ENCODE measurements at places on chromosomes 2 and 18.

DNA sequence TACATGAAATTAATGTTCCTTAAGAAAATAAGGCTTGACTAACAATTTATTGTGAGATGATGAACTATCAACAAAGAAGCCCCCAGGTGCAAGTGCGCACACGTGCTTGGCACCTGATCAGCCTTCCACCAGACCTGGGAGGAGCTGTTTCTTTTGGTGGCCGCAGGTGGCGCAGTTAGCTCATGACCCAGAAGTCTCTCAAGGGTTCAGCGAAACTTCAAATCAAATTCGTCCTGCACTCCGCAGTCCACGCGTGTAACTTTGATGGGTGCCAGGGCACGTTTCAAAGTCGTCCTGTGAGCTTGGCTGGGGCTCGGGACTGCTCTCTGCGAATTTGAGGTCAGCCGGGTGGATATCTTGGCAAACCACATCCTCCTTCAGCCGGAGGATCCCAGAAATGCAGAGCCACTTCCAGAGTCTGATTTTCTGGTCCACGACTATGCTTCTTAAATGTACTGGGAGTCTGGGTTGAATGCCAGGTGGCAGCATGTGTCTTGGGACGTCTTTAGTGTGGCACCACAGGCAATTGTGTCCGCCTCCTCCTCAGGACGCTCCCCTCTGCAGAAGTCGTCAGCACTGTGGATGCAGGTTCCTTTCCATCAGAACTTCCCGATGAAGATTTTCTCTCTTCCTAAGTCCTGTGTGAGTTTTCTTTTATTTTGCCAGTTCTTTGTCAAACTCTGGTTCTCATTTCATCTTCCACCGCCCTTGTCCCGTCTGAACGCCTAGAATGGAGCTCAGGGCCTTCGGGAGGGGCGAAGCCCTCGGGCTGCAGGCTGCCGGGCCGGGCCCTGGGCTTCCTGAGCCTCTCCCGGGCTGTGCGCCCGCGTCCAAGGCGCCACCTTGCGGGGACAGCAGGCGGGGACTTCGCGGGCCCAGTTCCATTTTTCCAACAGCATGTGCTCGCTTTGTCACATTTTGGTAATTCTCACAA, 61.3 kb upstream of the RAPGEF4 start:
- peak; percentile 13 for DNase-seq

DNA sequence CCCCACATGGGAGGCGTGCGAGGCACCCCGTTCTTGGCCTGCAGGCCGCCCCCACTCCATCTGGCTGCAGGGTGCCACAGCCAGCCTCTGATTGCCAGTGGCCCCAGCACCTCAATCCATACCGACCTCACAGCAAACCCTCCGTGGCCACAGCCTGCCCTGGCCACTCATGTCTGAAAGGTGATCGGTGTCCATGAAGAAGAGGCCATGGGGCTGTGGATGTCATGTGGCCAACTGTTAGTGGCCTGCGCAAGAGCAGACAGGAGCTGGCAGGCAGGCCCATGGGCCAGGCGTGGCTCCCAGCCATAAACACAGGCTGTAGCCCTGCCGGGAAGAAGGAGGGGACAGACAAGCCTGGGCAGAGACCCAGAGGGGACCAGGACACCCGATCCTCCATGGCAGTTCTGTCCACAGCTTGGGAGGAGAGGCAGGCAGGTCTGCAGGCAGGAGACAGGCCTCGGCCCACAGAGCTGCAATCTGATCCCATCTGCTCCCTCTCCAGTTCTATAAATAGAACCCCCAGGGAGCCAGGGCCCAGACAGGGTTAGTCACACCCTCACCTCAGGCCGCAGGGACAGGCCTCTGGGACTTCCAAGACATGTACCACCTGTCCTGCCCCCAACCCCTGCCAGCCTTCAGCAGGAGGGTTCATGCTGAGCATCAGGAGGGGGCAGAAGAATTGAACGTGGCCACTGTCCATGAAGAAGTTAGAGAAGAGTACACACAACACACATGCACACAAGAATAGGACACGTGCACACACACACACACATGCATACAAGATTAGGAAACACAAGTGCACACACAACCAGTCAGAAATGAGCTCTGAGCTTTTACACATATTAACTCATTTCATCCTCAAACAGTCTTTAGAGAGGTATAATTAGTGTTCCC, 16.9 kb downstream of the STEAP3 start:
- no peak for DNase-seq

GRCh38 chr2:75456111-75456510, 104.6 kb downstream of the EVA1A start:
- DNase-seq: no peak

DNA sequence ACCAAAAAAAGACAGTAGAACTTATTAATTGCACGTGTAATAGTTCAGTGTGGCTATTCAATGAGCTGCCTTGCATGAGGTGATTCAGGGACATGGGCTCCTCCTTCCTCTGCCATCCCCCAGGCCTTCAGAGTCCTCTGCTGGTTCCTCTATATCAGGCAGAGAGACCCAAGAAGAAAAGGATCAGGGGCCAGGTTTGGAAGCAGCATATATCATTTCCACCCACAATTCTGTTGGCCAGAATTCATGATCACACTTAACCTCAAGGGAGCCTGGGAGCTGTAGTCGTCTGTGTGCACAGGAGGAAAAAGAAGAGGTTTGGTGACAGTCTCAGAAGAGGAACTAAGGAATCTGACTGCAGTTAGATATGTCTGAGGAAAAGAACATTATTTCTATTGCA, 114.0 kb upstream of the GLS start:
- DNase-seq: no peak

DNA sequence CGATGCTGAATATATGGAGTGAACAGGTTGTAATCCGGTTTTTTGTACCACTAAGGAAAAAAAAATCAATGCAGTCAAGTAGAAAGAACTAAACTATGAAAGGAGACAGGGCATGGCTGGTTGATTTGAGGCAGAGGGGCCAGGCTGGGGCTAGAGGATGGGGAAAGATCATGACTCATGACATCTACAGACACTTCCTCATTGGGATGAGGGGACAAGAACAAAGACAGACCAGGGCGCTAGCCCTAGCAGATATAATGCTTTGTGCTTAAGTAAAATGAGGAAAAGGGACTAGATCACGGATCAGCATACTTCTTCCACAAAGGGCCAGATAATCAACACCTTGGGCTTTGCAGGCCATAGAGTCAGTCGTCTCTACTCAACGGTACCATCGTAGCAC, 55.8 kb downstream of the ST6GAL2 start:
- no peak for DNase-seq

DNA sequence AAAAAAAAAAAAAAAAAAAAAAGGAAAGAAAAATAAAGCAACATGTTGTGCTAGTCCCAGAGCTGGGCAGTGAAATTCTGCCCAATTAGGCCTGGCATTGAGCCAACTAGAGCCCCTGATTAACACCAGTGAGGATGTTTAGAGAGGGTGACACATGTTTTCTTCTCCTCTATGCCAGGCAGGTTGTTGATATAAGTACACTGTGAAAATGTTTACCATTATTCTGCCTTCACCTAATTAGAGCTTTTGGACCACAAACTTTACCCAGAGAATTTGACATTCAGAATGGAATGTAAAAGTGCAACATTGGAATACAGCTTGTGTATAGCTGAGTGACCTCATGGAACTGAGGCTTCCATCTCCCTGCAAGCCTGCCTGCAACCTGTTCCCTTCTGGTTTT, 95.9 kb upstream of the MSH2 start:
- no peak for DNase-seq

DNA sequence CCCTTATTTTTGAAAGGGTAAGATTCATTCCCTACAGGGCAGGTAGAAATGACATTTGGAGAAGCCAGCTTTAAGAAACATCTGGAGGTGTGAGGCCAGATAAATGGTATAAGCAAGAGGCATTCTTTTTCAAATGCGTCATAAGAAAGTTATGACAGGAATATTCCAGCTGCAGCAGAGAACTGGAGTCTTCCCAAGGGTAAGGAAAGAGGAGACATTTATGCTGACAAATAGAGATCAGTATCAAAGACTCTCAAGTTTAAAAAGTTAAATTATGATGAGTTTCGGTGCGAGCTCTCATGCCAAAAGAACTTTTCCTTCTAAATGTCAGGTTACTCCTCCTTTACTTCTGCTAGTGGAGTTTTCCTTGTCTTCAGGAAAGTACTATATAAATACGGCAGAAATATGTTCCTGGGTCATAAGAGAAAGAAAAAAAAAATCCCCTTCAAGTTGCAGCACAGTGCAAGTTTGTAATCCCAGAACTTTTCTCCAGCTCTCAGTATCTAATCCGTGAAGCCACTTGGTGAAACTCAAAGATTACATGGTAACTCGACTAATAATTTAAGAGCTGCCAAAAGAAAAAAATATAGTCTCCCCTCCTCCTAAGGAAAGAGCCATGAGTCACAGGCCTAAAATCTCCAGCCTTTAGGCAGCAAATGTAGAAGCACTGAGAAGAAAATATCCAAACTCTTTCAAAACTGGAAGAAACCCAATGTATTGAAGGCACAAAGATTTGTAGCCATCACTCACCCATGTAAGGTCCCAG, 428.1 kb downstream of the MEIS1 start:
- no peak for DNase-seq

DNA sequence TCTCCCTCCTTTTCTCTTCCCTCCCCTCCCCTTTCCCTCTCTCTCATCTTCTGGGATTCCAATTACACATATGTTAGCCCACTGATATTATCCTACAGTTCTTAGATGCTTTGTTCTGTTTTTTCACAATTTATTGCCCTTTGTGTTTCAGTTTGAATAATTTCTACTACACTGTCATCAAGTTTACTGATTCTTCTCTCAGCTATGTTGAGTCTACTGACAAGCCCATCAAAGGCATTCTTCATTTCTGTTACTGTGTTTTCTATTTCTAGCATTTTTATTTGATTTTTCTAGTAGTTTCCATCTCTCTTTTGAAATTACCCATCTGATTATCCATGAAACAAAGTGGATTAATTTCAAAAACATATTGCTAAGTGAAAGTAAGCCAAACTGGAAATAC, 219.6 kb downstream of the TNS1 start:
- DNase-seq: no peak

- DNase-seq: peak; percentile 53
Measured at GRCh38 chr2:239927424-239927981, 97.6 kb downstream of the NDUFA10 start.

- no peak for DNase-seq
Measured at GRCh38 chr2:128798502-128799283, 480.0 kb upstream of the HS6ST1 start.

- no peak for DNase-seq
Measured at GRCh38 chr2:113278073-113278741, 514 bp downstream of the PAX8 start.

DNA sequence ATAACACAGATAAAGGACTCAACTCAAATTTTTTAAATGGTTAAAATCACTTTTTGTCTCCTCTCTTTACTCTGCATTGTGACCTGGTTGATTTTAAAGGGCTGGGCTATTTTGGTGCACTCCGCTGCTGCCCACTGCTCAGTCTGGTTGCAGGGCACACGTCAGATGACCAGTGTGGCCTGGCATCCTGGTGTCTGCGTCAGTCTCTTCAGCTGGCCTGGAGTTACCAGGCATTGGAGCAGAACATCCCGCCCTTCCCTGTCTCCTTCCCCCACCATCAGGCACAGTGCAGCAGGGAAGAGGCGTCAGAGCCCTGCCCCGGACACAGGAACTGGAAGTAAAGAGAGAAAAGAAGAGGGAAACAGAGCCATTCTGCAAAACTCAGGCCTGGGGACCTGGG, 8.9 kb downstream of the C1QL2 start:
- DNase-seq: no peak

DNA sequence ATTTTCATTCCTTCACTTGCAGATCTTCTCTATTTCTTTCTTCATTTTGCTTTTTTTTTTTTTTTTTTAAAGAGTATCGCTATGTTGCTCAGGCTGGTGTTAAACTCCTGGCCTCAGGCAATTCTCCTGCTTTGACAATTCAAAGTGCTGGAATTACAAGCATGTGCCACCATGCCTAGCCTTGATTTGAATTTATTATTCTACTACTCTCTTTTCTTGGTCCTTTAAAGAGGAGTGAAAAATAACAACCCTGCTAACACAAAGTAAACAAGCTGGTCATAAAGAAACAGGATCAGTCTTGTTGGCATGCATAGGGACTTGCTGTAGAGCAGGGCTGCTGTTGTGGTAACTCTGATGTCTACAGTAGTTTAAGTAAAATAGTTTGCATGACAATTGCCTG, 1615.3 kb upstream of the ZEB2 start:
- no peak for DNase-seq

- DNase-seq: no peak
Measured at GRCh38 chr2:49053156-49053555, 101.2 kb downstream of the FSHR start.

- DNase-seq: no peak
Measured at GRCh38 chr2:110101901-110102803, 13.5 kb downstream of the MALL start.

DNA sequence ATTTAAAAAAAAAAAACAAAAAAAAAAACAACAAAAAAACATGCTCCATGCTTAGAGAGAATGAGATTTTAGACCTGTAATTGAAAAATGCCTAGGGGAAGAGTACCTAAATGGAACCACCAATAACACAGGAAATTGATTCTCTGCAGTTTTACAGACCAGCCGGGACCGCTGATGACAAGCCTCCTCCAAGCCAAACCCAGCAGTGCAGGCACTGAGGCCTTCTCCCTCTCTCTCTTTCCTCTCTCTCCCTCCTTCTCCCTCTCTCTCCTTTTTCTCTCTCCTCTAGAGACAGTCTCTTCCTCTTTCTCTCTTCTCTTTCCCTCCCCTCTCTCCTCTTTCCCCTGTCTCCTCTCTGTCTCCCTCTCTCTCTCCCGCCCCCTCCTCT, 228.8 kb upstream of the COPS8 start:
- no peak for DNase-seq

- no peak for DNase-seq
Measured at GRCh38 chr2:200305797-200306195, 697 bp upstream of the SPATS2L start.

DNA sequence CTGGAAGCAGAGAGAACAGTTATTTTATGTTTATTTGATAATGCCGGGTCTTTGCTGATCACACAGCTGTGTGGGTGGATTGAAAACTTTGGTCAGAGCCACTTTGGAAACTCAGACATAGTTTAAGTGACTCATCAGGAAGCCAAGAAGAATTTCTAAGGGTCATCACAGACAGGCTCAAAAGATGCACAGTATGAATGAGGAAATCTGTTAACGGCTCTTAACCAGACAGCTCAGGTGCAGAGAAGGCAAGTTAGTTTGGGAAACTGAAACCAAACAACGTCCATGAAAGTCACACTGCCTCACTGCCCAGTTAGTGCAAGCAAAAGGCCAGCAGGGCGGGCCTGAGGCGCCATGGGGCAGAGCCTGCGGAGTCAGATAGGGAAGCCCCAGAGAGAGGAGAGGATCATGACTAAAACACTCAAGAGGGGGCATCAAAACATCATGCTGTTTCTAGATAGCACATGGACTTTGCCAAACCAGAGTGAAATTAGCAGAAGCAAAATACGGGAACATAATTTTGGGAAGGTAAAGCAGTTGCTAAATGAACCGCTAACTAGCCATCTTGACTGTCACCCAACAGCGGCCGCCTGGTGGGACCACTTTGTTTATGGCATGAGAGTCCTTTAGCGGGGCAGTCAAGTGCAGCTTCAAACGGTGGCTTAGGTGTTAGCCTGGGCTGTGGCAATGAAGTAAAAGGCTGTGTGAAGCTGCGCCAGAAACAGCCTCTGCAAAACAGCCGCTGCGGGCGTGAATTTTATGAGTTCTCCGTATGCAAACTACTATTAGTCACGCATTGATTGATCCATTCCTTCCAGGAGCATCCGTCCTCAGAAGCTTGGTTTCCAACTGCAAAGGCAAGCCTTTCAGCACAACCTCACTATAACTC, 101.2 kb downstream of the KCTD18 start:
- DNase-seq: no peak
